Lower leg skin (tissue), 4 donors: ENCODE measurements at places on chromosomes 16 and 17. TPM values are rescaled to one million over a fixed set of nuclear protein-coding genes. Genes with fewer than 3 reads are reported as not detected.

DNA sequence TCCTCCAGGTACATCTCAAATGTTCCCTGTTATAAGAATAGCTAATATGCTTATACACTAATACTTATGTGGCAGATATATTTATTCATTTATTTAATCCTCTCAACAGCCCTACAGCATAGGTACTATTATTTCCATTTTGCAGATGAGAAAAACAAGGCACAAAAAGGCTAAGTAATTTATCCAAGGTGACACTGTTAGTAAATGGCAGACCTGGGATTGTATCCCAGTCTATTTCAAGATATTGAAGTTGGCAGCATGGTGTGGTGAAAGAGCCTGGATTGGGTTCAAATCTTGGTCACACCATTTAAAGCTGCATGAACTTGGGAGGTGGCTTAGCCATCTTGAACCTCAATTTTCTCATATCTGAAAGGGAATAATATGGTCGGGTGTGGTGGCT lies 27.2 kb downstream of the TMEM98 start:
- DNase-seq, result no peak

GRCh38 chr17:77800816-77801215 lies 157.7 kb upstream of the TNRC6C start:
- no peak for DNase-seq

The CTRB1 gene
- not detected for total RNA-seq

- DNase-seq, result no peak
Measured at GRCh38 chr17:17509601-17510425, 13.6 kb upstream of the RASD1 start.

GRCh38 chr16:79363035-79363434 lies 237.5 kb downstream of the MAF start:
- DNase-seq, result no peak

GRCh38 chr17:45243750-45244149 lies 18.1 kb downstream of the SPATA32 start:
- no peak for DNase-seq

DNA sequence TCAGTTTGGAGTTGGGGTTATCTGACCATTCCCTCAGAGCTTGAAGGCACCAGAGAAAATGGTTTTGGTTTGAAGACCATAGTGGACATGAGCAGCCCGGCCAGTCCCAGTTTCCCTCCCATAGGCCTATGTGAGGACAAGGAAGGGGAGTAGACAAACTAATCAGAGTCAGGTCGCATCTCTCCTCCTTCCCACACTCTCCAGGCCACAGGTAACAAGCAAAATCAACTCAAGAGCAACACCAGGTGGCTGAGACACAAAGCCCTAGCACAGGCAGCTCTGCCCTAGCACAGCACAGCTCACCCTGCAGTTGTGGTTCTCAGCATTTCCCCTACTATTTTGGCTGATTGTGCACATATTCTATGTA lies 7.2 kb downstream of the SUPT4H1 start:
- no peak for DNase-seq
